ENCODE measurements at places on chromosomes 6 and 20.

DNA sequence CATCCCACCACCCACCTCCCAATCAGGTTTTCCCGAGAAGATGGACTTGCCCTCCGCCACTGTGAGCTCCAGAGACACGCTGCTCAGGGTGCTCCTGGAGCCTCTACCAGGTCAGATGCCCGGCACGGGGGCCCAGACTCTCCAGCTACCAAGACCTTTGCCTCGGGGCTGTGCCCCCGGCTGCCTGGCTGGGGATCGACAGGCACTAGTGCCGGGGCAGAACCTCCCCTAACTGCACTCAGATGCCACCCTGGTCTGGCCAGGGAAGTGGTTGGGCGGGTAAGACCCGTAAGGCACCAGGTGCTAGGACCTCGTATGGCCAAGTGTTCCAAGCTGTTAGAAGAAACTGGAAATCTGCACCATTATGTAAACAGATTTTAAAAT lies 100.7 kb downstream of the ASXL1 start:
- DNase-seq, result no peak

GRCh38 chr6:160765412-160765811 lies 63.4 kb downstream of the PLG start:
- no peak for DNase-seq

- DNase-seq, result no peak
These were observed 240.7 kb downstream of the ARID1B start for GRCh38 chr6:157017861-157018260.

- DNase-seq, result no peak
These were observed 1.4 kb downstream of the MLN start for GRCh38 chr6:33802186-33802958.

- DNase-seq, result no peak
These were observed 63.8 kb upstream of the ATXN1 start for GRCh38 chr6:16824845-16825685.

- DNase-seq, result no peak
These were observed 400 bp downstream of the PAK1IP1 start for GRCh38 chr6:10695086-10695657.
